NCI-H1436 (cell line): ENCODE measurements at places on chromosomes 3 and 15.

GRCh38 chr3:117661818-117662095 is 952.2 kb downstream of the TUSC7 start:
- DNase-seq = no peak

DNA sequence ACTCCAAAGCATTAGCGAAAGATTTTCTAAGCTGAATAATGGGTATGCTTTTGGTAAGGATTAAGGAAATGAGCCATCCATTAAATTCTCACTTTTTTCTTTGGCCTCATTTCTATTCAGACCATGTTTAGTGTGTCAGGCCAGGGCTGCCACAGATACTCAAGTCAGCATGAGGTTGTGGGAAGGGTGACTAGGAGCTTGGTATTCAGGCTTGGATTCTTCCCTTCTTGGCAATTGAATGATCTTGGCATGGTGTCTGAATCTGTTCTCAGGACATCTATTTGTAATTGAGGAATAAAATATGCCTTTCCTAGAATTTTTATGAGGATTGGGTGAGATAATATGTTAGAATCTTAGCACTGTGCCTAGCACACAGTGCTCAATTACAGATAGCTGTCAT is 11.2 kb downstream of the CCNB2 start:
- DNase-seq = no peak

GRCh38 chr3:108513961-108514360 is 3.6 kb upstream of the MYH15 start:
- no peak for DNase-seq

- DNase-seq = no peak
Measured at GRCh38 chr3:132342183-132342582, 25.0 kb downstream of the ACP3 start.
